CD4-positive, alpha-beta T cell treated with Interleukin-2 at 100 ng/mL for 4 hours (primary cell): ENCODE measurements at places on chromosomes 3 and 15.

GRCh38 chr3:192834428-192834827, 83.2 kb downstream of the MB21D2 start:
- no peak for DNase-seq

- no peak for DNase-seq
Observed at GRCh38 chr3:49534581-49535441, 19.5 kb upstream of the BSN start.

GRCh38 chr3:117181222-117181621, 471.6 kb downstream of the TUSC7 start:
- DNase-seq = no peak

GRCh38 chr15:90131848-90132247, 29.6 kb upstream of the IDH2 start:
- DNase-seq = no peak

GRCh38 chr15:36432161-36432560, 147.3 kb upstream of the CDIN1 start:
- DNase-seq = no peak

GRCh38 chr3:25532431-25533162, 104.5 kb downstream of the RARB start:
- peak; percentile 3 for DNase-seq

DNA sequence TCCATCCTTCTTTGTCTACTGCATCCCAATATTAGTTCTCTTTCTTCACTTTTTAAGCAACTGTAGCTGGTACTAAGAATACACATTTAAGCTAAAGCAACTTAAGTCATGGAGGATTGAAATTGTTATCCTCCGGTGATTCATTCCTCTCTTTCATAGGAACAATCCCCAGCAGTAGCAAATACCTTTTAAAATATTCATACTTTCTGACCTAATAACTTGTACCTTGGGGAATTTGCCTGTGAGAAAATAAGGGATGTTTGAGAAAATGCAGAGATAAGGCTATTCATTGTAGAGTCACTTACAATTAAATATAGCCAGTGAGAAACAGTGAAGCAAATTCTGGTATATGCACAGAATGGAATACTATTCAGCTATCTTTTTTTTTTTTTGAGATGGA, 66.0 kb downstream of the VPS13C start:
- no peak for DNase-seq

DNA sequence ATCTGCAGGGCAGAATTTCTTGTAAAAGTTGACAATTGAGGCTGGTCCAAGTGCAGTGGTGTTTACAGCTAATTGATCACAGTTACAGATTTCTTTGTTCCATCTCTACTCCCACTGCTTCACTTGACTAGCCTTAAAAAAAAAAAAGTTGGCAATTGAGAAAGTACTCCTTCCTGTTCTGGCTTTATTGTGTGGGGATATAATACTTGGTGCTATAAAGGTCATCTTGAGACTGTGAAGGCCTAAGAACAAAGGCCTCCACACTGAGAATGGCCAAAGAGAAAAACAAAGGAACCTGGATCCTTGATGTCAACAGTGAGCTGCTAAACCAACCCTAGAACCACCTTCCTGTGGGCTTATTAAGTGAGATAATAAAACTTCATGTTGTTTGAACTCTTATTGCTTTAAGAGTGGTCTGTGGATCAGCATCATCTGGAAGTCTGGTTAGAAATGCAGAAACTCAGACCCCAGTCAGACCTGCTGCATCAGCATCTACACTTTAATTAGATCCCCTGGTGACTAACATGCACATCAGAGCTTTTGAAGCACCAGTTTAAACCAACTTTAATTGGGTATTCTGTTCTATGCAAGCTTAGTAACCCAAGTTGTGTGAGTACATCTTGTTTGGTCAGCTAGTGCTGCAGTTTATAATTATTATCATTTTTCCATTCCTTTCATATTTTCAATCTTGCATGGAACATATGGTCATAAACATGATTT, 55.2 kb downstream of the TMOD3 start:
- DNase-seq = no peak

- no peak for DNase-seq
Observed at GRCh38 chr15:85607842-85608241, 186.9 kb downstream of the KLHL25 start.

DNA sequence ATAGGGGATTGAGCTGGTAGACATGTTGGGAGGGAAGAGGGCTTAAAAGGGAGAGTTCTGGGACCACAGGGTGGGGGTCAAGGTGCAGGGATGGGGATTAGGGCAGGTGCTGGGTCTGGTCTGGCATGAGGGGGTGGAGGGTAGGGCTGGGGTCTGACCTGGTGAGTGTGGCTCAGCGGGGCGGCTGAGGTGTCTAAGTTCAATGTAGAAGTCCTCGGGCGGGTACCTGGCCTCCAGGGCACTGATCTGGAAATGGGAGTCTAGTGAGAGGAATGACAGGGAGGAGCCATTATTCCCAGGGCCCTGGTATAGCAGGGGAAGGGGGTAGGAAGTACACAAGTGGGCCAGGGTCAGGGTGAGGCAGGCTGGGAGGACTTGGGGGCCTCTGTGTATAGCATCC, 39.6 kb downstream of the RAB11A start:
- no peak for DNase-seq

- DNase-seq = no peak
Observed at GRCh38 chr3:132983143-132983770, 54.9 kb upstream of the TMEM108 start.

GRCh38 chr3:196246612-196247308, 30.4 kb downstream of the SLC51A start:
- peak; percentile 28 for DNase-seq

GRCh38 chr15:51837792-51838251, 8.4 kb downstream of the TMOD3 start:
- DNase-seq = peak; percentile 6

DNA sequence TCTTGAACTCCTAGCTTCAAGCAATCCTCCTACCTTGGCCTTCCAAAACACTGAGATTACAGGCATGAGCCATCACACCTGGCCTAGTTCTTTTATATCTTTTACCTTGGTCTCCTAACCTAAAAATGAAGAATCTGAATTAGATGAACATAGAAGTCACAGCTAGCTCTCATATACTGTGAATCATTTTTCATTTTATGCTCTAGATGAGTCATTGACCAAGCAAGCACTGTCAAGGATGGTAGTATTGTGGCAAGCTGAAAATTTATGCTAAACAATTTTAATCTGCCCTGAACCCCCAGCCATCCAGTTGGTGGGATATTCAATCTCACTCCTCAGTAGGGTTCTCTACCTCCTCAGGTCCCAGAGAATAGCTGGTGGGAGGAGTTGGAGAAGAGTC, 48.3 kb upstream of the DNAJC13 start:
- no peak for DNase-seq

DNA sequence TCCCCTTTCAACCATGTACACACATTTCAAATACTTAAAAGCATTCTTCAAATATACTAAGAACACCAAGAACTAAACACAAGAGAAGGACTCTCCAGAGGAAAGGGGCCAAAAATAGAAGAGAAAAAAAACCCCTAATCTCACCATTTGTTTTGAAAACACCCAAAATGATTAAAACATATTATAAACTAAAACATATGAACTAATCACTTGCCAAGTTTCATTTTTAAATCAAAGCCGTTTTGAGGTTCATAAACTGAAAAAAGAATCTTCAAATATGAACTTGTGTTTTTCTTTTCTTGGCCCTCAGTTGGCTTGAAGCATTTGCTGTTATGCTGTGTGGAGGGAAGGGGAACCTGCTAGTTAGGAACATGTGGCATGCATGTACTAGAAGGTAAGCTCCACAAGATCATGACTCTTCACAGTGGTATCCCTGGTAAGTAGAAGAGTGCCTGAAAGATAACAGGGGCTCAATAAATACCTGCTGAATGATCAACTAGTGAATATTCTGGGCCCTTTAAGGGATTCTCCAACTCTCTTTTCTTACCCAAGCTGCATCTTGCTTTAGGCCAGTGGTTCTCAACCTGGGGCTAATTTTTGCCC, 224.5 kb downstream of the TIGIT start:
- DNase-seq = no peak

GRCh38 chr3:189631409-189631808, 220 bp downstream of the TP63 start:
- DNase-seq = no peak

GRCh38 chr3:151925876-151926275, 52.4 kb downstream of the SUCNR1 start:
- DNase-seq = no peak

GRCh38 chr3:128709038-128709437, 16.9 kb upstream of the RAB7A start:
- no peak for DNase-seq

- no peak for DNase-seq
Observed at GRCh38 chr3:119677641-119677934, 382 bp upstream of the COX17 start.

GRCh38 chr15:84750583-84751092, 2.2 kb downstream of the ZNF592 start:
- DNase-seq = no peak

GRCh38 chr15:39549912-39550311, 31.0 kb upstream of the THBS1 start:
- DNase-seq = no peak

GRCh38 chr15:74709892-74710291, 14.1 kb upstream of the EDC3 start:
- DNase-seq = no peak

DNA sequence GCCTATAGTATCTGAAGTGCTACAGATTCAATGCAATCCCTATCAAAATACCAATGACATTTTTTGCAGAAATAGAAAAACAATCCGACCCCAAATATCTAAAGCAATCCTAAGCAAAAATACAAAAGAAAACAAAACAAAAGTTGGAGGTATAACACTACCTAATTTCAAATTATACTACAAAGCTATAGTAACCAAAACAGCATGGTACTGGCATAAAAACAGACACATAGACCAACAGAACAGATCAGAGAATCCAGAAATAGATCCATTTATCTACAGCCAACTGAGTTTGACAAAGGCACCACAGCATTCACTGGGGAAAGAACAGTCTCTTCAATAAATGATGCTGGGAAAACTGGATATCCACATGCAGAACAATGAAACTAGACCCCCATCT, 23.8 kb upstream of the CDAN1 start:
- no peak for DNase-seq

DNA sequence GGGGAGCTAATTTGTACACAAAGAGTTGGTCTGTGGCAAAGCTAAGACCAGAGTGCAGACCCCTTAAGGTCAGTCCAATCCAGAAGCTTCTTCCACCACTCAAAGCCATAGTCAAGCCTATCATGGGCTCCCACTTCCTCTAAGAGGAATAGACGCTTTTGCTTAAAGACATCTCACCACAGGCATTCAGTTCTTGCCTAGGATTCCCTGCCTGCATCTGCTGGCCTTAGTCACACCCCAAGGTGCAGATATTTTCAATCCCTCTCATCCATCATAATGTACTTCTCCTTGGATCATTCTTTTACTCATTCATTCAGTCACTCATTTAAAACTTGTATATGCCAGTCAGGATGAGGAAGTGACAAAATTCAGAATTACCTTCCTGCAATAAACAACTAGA, 179.6 kb upstream of the STT3B start:
- no peak for DNase-seq

- no peak for DNase-seq
Observed at GRCh38 chr3:42719002-42719401, 16.4 kb upstream of the HHATL start.

GRCh38 chr3:107188262-107188661, 189.0 kb upstream of the CCDC54 start:
- no peak for DNase-seq

- DNase-seq = no peak
Observed at GRCh38 chr3:189092547-189092946, 79.2 kb upstream of the TPRG1 start.

DNA sequence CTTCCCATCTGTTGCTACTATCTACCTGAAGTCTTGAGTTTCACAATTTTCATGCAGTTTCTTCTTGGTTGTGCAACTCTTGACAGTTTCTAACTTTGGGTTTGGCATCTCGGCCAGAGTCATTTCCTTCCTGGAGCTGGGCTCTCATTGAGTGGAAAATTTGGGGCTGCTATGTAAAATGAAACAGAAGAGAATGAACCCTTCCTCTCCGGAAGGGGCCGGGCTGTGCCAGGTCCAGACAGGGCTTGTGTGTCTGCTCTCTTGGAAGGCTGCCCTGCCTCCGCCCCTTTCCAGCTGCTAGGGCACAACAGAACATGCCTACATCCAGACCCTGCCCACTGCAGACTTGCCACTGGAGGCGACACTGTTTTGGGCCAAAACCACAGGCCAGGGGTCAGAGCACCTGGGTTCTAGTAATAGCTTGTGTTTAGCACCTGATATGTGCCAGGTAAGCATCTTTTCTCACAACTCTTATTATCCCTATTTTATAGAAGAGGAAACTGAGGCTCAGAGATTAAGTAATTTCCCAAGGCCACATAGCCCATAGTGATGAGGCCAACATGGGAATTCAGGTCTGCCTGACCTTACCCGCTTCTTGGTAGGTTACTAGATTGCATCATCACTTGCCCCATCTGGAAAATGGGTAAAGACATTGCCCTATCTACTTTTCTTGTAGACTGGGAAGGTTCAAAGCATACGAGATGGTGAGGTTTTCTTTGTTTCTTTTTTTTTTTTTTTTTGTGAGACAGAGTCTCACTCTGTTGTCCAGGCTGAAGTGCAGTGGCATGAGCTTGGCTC, 25.0 kb downstream of the IRAK2 start:
- peak; percentile 42 for DNase-seq

GRCh38 chr3:13657660-13658435, 108.9 kb downstream of the FBLN2 start:
- DNase-seq = peak; percentile 72
